ENCODE measurements at places on chromosomes 4 and X.

DNA sequence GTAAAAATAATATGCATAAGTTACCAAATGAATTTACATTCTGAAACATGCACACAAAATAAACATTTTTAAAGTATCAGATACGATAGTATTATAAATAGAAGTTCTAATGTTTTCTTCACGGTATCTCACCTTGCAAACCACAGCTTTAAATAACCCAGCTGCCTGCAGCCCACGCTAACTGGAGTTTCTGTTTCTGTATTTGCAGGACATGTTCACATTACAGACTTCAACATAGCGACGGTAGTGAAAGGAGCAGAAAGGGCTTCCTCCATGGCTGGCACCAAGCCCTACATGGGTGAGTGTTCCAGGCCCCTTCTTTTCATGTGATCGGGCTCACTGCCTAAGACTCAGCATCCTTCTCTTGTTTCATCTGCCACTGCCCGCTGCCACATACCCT is 291.7 kb downstream of the EVC2 start:
- no peak for DNase-seq

GRCh38 chr4:93261207-93261606 is 567.3 kb upstream of the ATOH1 start:
- DNase-seq = no peak

DNA sequence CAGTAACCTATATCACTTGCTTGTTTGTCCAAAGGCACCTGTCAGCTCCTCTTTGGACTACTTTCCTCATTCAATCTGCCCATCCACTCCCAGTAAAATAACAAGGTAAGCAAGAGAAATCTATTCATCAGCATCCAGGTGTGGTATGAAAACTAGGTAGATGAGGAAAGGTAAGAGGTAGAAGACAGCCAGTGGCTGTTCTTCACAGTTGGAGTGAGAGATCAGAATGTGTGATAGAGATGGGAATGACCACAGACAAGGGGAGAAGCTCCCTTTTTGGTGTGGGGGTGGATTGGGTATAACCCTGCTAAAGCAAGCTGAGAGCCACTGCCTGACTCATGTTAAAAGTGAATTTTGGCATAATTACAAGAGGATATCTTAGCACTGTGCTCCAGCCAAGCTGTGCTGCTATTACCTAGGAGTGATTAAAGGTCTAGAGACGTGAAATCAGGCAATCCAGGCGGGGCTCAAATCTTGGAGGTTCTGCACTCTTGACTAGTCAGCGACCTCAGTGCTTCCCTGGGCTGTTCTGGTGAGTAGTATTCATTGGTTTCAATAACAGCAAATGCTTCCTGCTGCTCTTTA is 28.1 kb upstream of the RASL11B start:
- no peak for DNase-seq

- no peak for DNase-seq
Measured at GRCh38 chrX:78199851-78200250, 60.4 kb upstream of the TAF9B start.

DNA sequence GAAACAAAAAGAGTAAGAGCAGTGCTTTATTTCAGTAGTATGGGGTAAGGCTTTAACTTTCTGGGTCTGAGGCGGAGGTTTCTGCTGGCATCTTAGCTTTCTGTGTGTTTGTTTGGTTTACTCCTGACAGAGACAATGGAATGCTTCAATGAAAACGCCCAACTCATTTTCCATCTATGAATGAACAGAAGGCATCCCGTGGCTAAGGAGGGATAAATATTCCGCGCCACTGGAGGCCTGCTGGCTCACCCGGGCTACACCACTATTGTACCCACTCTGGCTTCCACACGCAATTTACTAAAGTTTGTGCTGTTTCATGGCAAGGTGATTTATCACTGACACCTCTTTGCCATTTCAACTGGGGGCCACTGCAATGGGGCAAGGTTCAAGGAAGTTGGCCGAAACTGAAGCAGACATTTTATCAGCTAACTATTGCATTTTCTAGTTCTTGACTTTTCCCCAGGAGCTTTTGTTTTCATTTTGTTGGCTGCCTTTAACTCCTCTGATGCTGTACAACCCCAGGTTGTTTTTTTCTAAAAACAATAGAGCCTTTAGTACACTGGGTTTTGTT is 32.8 kb upstream of the PPARGC1A start:
- no peak for DNase-seq

DNA sequence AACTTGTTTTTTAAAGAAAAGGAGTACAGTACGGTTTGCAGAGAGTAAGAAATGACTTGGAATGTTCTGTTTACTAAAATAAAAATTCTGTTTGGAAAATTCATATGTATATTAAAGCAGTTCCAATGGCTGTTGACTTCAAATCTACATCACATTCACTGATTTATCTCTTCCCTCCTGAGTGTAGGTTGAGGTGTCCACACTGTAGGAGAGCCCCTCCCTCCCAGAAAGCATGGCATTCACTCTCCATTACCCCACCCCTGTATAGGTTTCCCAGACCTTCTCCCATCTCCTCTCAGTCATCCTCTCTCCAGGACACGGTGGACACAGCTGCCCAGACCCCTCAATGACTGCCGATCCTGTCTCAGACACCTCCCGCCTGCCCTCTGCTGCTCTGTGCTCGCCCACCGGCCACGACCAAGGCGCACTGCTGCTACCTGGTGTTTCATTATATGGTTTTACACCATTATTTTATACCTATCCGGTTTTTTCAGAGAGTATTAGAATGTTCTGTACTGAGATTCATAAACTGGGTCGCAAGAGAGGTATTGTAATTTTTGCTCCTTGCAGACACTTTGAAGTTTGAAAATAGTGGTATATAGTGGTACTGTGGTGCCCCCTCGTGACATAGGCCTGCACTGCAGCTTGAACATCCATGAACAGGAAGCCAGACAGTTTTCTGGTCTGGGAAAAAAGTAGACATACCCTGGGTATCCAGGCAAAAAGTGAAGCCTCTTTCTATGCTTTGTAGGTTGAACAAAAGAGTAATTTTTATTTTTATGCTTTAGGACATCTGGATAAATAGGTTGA is 38.8 kb upstream of the BEX4 start:
- DNase-seq = peak; percentile 61

GRCh38 chrX:11992271-11992670 is 146.0 kb upstream of the FRMPD4 start:
- DNase-seq = no peak

- no peak for DNase-seq
Measured at GRCh38 chr4:102869569-102870197, 891 bp downstream of the CISD2 start.

GRCh38 chr4:88158038-88158488 is 376 bp downstream of the ABCG2 start:
- peak; percentile 6 for DNase-seq

DNA sequence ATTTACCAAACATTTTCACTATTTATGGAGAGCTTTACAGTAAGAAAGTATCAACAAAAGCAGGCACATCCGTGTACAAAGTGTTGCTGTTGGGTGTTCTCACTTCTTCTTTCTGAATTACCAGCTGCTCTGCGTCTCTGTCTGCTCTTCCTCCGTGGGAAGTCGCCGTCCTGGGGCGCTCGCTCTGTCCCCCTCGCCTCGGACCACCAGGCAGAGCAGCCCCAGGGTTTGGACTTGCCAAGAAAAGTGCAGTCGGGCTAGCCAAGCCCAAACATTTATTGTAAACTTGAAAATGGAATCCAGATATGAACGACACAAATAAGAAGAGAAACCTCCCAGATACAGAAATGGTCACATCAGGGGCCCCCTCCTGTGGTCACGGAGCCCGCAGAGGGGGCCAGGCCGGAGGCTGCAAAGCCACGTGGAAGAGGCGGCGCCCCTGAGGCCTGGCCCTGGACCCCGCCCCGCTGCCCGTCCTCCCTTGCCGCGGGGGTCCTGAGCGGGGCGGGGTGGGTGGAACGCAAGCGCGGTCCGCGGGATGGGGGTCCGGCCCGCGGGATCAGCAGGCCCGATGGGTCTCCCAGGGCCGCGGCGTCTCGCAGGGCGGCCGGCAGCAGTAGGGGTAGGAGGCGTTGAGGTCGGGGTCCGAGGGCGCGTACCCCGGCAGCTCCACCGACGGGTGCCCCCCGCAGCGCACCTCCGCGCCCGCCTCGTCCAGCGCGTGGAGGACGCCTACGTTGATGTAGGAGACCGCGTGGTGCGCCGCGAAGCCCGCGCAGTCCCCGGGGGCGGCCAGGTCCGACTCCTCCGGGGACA is 1.5 kb downstream of the TMEM271 start:
- no peak for DNase-seq

DNA sequence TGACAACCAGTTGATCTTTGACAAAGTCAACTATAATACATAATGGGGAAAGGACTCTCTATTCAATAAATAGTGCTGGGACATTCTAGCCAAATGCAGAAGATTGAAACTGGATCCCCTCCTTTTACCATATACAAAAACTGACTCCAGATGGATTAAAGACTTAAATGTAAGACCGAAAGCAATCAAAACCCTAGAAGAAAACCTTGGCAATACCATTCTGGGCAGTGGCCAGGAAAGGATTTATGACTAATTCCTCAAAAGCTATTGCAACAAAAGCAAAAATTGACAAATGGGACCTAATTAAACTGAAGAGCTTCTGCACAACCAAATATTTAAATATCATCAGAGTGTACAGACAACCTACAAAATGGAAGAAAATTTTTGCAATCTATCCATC is 185.1 kb downstream of the NPNT start:
- DNase-seq = no peak

DNA sequence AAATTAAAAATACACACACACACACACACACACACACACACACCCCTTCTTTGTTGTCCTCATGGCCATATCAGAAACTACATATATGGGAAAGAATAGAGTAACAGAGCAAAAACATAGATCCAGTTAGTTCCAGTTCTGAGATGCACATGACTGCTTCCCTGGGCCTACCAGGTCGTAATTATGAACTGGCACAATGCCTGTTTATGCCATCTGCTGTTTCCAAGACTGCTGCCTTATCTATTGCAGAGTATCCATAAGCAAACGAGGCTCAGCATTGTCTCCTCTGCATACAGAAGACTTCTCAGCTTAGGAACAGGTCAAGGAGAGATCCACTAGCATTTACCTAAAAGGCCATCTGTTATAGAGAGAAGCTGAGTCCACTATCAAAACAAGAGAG is 789.0 kb downstream of the TECRL start:
- DNase-seq = no peak

DNA sequence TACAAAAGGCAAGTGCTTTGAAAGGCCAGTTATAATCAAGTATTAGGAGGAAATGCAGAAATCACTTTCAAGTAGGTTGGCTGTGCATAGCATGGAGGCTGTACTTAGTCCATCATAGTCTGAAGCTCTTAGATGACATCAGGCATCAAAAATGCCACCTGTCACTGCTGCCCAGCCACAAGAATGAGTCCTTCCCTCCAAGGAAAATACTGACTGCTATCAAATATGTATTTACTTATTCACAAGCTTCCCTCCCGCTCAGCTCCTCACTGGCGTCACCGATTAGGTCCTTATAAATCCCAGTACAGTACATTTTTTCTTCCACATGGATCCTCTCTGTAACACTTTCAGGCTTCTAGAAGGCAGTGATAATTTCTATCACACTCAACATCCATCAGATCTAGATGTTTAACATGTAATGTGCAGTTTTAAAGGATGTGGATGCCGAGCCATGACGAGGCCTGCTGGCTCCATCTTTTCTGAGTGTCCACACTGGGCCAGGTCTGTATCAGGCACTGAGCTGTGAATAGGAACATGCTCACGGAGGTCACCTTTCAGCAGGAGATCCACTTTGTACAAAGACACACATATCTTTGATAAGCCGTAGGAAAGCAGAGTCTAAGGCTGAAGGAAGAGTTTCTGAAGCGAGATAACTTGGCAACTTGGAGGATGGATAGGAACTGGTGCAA is 121.9 kb downstream of the PALLD start:
- no peak for DNase-seq

GRCh38 chrX:108132034-108132433 is 40.5 kb downstream of the ATG4A start:
- no peak for DNase-seq

DNA sequence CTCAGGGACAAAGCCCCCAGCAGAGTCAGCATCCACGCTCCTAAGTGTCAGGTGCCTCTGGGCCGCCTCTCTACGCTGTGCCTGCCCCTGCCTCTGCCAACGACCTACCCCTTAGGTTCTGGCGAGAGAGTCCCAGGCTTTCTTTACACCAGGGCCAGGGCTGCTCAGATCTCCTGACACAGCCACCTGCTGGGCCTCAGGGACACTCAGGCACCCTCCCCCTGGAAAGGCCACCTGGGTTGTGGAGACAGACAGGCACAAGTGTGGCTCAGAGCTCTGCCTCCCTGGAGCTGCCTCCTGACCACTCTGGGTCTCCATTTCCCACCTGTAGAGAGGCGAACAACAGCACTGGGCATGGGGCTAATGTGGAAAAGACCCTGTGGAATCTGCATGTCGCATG is 90.0 kb upstream of the ADRA2C start:
- DNase-seq = no peak

DNA sequence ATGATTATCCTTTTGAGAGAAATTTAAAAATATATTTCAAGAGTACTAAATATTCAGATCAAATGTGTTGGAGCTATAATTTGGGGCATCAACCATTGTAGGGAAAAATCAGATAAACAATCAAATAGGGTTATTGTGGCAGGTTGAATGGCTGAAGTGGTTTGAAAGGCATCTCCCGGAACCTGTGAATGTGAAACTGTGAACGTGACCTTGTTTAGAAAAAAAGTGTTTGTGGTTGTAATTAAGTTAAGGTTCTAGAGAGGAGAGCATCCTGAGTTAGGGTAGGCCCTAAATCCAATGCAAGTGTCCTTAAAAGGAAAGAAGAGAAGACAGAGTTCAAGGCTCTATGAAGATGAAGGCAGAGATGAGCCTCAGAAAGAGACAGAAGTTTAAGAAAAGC is 37.4 kb downstream of the ADGRA3 start:
- DNase-seq = no peak

GRCh38 chrX:113421432-113421831 is 580.8 kb upstream of the AMOT start:
- no peak for DNase-seq

DNA sequence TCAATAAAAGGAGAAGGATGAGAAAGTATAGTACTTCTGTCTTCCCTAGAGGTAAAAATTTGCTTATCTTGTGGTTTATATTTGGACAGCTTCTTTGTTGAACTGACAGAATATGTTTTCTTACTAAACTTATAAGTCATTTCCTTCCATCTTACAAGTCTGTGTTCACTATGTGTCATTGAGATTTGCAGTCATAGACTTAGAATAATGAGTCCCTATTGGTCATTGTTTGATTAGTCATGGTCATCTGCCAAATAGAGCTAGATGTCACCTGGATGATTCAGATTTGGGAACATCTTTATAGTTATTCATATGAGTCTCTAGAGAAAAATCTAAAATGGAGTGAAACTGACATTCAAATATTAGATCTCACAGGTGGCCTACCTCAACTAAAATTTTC is 51.5 kb downstream of the SPATA18 start:
- no peak for DNase-seq

GRCh38 chr4:7365462-7366179 is 69.1 kb downstream of the PSAPL1 start:
- no peak for DNase-seq

- DNase-seq = no peak
Measured at GRCh38 chrX:134658002-134658759, at the start of gene PLAC1. TSS of gene PLAC1 (minus strand) at chrX:134658471. CDS start at chrX:134566682, 91,789 bp downstream.

- no peak for DNase-seq
Measured at GRCh38 chrX:154032160-154032559, 12.5 kb upstream of the IRAK1 start.

- DNase-seq = no peak
Measured at GRCh38 chr4:30718021-30718542, 2.1 kb upstream of the PCDH7 start.
